Mesenchymal stem cell (in vitro differentiated cells and primary cell): ENCODE measurements at places on chromosomes 16 and 17.

DNA sequence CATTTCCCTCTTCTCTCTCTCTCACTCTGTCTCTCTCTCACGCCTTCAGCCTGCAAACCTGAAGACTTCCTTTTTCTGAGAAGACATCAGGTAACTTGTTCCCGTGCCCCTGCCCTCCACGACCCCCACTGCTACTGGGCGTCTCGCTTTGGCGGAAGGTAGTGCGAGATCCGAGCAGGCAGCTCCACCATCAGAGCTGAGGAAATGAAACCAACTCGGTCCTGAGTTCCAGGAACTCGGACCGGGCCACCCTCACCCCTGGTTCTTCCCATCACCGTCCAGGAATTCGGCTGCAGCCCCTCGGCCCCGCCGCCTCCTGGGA, 585 bp downstream of the MLKL start:
- peaks cover 3% of the 10 kb centered on the region for H3K4me1 ChIP-seq
- DNase-seq: peak; percentile 46
- no peaks in the 10 kb centered on the region for H3K27me3 ChIP-seq
- H3K27ac ChIP-seq: no peak overlapping the region
- H3K36me3 ChIP-seq: peaks cover 5% of the 10 kb centered on the region

DNA sequence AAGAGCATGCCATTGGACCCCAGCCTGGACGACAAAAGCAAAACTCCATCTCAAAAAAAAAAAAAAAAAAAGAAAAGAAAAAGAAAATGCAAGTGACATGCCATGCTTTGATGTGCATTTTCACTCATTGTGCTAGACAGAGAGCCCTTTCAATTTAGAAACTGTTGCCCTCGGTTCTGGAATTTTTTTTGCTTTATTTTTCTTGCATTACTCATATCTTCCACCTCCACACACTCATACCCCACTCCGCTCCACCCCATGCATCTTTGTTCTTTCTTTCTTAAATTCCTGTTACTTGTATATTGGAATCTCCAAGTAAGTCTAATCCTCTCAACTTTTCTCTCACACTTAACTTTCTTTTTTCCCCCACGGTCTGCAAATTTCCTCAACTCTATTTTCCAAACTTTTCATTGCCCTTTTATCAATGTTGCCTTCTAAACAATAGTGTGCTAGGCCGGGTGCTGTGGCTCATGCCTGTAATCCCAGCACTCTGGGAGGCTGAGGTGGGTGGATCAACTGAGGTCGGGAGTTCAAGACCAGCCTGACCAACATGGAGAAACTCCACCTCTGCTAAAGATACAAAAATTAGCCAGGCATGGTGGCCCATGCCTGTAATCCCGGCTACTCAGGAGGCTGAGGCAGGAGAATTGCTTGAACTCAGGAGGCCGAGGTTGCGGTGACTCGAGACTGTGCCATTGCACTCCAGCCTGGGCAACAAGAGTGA, 16.8 kb upstream of the SUZ12 start:
- H3K27me3 ChIP-seq: no peaks in the 10 kb centered on the region
- H3K4me3 ChIP-seq: no peak overlapping the region
- H3K27ac ChIP-seq: no peak overlapping the region

- no peak for DNase-seq
- H3K36me3 ChIP-seq: no peaks in the 10 kb centered on the region
- H3K27ac ChIP-seq: peak overlapping the region; percentile 60
- H3K4me1 ChIP-seq: peaks cover 18% of the 10 kb centered on the region
- H3K4me3 ChIP-seq: no peak overlapping the region
Measured at GRCh38 chr16:19749571-19750080, 31.6 kb downstream of the IQCK start.

GRCh38 chr16:8751481-8752311, 45.7 kb downstream of the TMEM186 start:
- peaks cover 9% of the 10 kb centered on the region for H3K4me1 ChIP-seq
- H3K36me3 ChIP-seq: peaks cover 3% of the 10 kb centered on the region
- H3K27ac ChIP-seq: peak overlapping the region; percentile 45
- no peaks in the 10 kb centered on the region for H3K27me3 ChIP-seq
- DNase-seq: peak; percentile 73

DNA sequence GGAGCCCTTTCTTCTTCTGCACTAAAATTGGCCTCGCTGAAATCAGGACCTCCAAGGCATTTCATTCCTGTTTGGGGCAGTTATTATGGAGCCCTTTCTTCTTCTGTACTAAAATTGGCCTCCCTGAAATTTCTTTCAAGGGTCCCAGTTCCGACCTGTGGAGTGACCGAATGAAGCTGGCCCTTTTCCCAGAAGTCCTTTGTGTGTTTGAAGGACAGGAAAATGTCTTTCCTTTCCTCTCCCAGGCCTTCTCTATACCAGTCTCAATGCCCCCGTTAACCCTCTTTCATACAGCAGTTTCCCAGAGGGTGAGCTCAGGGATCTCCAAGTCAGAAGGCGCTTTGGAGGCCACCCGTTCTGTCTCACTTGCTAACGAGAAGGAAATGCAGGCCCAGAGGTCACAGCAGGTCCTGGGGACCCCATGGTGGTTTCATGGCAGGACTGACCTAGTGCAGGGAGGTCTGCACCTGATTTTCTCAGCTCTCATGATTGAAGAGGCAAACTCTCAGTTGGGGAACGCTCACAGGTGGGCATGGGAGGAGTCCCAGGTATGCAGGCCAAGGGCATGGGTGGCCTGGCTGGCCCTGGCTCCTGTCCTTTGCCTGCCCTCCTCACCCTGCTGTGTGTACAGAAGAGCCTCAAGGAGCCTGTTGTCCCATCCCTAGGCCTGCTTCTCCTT, 37.1 kb upstream of the DOC2B start:
- no peak for DNase-seq
- H3K4me1 ChIP-seq: peaks cover 11% of the 10 kb centered on the region

- H3K27ac ChIP-seq: no peak overlapping the region
- no peaks in the 10 kb centered on the region for H3K4me1 ChIP-seq
- DNase-seq: no peak
Measured at GRCh38 chr16:57020651-57021050, 31.3 kb downstream of the NLRC5 start.

DNA sequence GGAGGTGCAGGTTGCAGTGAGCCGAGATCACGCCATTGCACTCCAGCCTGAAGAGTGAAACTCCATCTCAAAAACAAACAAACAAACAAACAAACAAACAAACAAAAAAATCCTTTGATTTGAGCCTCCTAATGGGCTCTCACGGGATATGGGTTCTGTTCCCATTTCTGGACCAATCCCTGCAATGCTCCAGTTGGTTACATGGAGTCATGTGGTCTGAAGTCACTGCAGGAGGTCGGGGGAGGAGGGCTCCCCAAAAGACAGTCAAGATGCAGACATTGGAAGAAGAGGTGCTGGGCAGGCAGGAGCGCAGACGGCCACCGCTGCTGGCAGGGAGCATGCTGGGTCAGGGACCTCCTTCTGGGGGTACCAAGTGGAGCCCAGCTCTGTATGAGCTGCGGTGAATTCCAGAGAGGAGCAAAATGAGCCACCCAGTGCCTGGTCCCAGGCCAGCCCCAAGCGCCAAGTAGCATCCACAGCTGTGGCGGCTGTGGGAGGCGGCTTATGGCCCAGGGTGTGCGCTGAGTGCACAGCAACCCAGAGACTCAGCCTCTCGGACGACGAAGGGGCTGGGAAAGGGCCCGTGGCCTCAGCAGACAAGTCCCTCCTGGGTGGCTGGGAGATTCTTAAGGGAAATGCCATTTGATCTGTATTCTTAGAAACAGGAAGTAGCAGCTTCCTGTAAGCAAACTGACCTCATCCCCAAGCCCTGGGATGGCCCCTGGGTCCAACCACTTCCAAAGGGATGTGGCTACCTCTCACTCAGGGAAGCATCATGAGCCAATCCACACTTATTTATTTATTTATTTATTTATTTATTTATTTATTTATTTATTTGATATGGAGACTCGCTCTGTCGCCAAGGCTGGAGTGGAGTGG, 19.6 kb upstream of the ATP2A3 start:
- H3K4me3 ChIP-seq: no peak overlapping the region
- H3K4me1 ChIP-seq: peaks cover 6% of the 10 kb centered on the region
- no peaks in the 10 kb centered on the region for H3K36me3 ChIP-seq
- H3K27ac ChIP-seq: no peak overlapping the region
- DNase-seq: peak; percentile 79

- H3K4me3 ChIP-seq: no peak overlapping the region
- H3K4me1 ChIP-seq: peaks cover 4% of the 10 kb centered on the region
- no peaks in the 10 kb centered on the region for H3K27me3 ChIP-seq
Measured at GRCh38 chr16:69589434-69590269, 23.9 kb downstream of the NFAT5 start.

DNA sequence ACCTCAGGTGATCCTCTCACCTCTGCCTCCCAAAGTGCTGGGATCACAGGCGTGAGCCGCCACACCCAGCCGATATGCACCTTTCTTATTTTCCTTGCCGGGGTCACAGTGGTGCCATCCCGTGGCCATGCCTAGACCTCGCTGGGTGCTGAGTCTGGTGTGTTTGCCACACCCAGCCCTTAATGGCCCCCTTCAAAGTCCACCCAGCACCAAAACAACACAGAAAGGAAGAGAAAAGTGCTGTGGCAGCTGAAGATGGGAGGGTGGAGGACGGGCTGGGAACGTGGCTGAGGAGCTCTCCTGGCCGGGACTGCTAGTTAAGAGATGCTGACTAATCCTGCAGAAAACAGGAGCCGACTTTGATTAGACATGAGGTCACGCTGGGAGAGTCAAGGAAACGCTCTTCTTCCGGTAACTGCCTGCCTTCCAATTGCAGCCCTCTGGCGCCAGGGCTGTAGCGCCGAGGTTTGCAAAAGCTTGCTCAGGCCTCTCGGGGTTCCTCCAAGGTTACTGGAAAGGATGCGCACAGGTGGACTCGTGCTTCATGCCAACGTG, 10.9 kb downstream of the SLC43A2 start:
- H3K36me3 ChIP-seq: peaks cover 18% of the 10 kb centered on the region
- H3K27ac ChIP-seq: no peak overlapping the region
- no peaks in the 10 kb centered on the region for H3K27me3 ChIP-seq
- peak; percentile 85 for DNase-seq
